Kasumi-1 (cell line): ENCODE measurements at places on chromosomes 2 and 18.

GRCh38 chr2:197893403-197894177 lies 89.2 kb downstream of the PLCL1 start:
- no peak for DNase-seq

- DNase-seq, result no peak
These were observed 230.7 kb upstream of the SYT4 start for GRCh38 chr18:43507842-43508481.

GRCh38 chr2:27407798-27408491 lies 1.4 kb downstream of the PPM1G start:
- DNase-seq, result peak; percentile 35

- DNase-seq, result no peak
These were observed 142.6 kb upstream of the FHL2 start for GRCh38 chr2:105541189-105542050.

- DNase-seq, result no peak
These were observed 74.7 kb downstream of the HNRNPLL start for GRCh38 chr2:38528008-38528442.

DNA sequence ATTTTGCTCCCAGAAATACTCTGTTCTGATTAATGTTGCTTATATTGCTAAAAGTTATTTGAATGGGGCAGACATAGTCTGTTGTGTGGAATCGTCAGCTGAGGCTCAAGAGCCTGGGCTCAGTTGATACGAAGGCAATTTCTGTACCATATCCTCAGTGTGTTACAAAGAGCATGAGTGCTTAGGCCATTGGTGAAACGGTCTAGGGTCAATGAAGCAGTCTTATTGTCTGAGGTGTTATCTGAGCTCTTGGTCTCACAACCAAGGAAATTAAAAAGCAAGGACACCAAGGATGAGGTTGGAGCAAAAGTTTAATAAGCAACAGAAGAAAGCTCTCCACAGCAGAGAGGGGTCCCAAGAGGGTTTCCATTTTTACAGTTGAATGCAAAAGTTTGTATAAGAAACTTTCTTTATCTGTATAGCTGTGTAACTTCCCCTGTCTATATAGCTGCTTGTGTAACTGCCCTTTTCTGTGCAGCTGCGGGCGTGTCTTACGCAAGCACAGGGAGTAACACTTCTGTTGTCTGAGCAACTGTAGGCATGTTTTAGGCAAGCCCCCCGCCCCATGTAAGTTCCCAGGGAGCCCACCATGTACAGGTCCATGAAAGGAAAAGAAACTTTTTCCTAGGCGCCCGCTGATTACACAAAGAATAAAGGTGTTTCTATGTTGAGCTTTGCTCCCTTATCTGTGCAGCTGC lies 40.6 kb upstream of the DSC1 start:
- peak; percentile 83 for DNase-seq

DNA sequence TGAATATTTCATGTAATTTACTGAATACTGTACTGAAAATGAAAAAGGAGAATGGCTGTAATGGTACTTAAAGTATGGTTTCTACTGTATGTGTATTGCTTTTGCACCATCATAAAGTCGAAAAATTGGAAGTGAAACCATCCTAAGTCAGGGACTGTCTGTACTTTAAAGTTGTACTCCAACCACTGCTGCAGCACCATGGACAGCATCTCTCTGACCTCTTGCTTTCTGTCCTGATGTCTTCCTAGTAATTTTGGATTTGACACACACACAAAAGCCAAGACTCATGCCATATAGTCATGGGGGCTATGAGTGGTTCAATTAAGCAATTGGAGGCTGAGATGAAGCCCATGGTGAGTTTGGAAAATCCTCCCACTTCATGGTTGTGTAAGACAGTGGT lies 256.3 kb upstream of the PKDCC start:
- DNase-seq, result peak; percentile 63

GRCh38 chr18:62606106-62606505 lies 83.3 kb downstream of the ZCCHC2 start:
- DNase-seq, result no peak

DNA sequence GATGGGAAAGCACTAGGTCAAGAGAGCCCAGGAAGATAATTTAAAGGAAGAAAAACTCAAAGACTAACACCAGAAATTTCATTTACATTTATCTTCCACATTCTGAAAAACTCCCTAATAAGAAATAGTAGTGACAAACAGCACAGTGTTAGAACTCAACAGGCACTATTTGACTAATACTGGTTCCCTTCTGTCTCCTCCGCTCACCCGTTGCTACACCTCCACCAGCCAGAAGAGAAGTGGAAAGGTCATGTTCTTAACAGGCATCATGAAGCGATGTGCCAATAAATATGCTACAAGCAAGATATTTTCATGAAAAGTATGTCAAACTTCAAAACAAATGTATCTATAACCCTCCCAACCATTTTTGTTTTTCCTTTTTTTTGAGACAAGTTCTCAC lies 5.7 kb downstream of the ROCK1 start:
- no peak for DNase-seq

GRCh38 chr2:82182270-82182669 lies 1877.7 kb upstream of the LRRTM1 start:
- no peak for DNase-seq

DNA sequence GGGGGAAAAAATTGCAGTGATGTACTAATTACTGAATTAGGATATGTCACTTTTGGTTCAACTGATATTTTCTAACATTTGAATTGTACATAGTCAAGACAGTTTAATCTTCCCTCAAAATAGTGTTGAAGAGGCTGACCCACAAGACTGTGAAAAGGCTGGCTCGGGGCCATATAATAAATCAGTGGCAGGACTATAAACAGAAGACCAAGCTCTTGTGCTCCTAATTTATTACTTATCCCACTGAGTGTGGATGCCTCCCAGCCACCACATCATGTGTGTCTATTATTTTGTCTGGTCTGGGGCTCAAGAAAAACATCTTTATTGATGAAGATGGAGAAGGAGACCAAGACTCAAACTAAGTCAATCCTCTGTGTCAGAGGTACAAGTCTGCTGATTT lies 64.4 kb downstream of the PLEKHM3 start:
- no peak for DNase-seq

DNA sequence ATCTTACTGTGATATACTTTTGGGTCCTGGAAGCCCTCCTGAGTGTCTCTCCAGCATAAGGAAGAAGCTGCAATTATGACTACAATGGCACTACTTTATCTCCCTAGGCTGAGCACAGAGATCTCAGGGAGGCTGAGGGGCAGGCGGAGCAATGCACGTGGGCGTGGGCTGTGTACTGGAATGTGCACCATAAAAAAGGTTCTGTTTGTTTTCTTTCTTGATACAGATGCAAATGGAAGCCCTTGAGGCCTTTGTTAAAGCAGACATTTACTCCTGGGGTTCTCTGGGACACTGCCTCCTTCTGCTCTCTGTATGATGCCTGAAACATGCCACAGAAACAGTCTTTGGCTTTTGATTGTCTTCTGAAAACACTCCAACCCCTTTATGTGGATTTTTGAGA lies 79.1 kb upstream of the DLX2 start:
- DNase-seq, result no peak

DNA sequence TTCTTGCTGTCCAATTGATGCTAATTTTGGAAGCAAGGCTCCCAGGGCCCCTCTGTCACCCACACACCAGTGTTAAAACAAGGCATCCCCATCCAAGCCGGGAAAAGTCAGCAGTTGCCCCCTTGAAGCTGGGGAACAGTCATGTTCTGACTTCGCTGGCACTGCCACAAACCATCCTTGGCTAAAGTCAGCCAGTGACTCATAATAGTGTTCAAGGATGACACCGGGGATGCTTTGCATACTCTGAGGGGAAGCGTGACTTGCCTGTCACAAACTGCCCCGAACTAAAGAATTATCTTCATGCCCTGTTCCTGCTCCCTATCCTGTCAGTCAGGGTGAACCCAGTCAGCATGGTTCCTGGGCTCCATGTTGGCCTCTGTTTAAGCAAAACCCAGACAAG lies 37.0 kb downstream of the TGFA start:
- no peak for DNase-seq

DNA sequence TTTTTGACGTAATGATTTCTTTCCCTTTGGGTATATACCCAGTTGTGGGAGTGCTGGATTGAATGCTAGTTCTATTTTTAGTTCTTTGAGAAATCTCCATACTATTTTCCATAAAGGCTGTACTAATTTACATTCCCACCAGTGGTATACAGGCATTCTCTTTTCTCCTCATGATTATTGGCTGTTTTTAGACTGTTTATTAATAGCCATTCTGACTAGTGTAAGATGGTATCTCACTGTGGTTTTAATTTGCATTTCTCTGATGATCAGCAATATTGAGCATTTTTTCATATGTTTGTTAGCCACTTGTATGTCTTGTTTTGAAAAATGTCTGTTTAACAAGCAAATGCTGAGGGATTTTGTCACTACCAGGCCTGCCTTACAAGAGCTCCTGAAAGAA lies 9.2 kb upstream of the CD28 start:
- DNase-seq, result no peak
